ENCODE measurements at places on chromosomes 6 and 20.

GRCh38 chr6:68343901-68344300 is 291.2 kb upstream of the ADGRB3 start:
- no peak for DNase-seq

GRCh38 chr20:23435626-23436539 is 3.6 kb upstream of the CSTL1 start:
- DNase-seq = no peak

GRCh38 chr6:79421707-79422484 is 115.3 kb downstream of the LCA5 start:
- DNase-seq = no peak

DNA sequence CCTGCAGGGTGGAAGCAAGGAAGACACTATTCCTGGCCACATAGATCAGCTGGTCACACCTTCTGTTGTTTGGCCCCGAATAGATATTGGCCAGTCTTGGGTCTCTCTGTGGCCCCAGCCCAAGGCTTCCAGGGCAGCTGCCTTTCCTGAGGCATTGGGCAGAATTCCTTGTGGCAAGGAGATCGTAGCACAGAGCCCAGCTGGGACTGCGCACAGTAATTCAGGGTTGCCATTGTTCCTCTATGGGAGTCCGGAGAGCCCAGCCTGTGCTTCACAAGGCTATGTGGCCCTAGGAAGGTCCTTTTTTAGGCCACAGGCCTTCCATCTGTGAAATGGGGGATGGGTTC is 6.9 kb downstream of the SGK2 start:
- no peak for DNase-seq

GRCh38 chr6:12051861-12052368 is 39.8 kb downstream of the HIVEP1 start:
- DNase-seq = peak; percentile 43

DNA sequence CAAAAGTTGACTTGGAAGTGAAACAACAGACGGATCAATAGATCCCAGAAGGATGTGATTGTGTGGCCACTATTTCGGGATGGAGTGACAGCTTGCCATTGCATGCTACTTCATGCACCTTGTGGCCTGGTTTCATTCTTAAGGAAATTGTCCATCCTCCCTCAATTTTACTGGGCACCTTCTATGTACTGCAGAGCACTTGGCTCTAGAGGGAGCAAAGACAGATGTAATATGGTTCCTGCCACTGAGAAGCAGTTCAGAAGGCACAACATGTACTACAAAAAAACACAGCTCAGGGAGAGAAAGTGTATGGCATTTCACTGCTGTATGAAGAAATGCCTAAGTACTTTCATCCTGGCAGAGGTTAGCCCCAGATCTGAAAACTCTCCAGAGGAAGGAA is 91.9 kb downstream of the FOXA2 start:
- DNase-seq = no peak

GRCh38 chr6:162621246-162621645 is 106.3 kb downstream of the PRKN start:
- no peak for DNase-seq

DNA sequence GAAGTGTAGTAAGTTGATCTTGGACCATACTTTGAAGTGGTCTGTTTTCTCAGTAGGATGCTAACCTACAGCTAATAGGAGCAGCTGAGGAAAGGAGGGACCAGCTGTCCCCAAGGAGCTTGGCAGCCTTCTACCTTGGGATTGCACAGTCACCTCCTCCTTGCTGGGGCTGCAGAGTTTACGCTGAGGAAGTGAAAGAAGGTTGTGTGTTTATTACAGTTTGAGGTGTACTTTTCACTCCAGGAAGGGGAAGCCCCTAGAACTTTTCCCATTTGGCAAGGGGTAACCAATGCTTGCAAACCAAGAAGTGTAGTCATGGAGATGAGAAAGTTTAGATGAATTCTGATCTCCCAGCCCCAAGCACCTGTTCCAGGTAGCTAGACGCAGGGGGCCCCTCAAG is 58.8 kb downstream of the BMP6 start:
- DNase-seq = no peak

- peak; percentile 23 for DNase-seq
Measured at GRCh38 chr20:31861385-31862156, 8.8 kb downstream of the DUSP15 start.

GRCh38 chr6:20629509-20629908 is 95.3 kb downstream of the CDKAL1 start:
- DNase-seq = no peak

DNA sequence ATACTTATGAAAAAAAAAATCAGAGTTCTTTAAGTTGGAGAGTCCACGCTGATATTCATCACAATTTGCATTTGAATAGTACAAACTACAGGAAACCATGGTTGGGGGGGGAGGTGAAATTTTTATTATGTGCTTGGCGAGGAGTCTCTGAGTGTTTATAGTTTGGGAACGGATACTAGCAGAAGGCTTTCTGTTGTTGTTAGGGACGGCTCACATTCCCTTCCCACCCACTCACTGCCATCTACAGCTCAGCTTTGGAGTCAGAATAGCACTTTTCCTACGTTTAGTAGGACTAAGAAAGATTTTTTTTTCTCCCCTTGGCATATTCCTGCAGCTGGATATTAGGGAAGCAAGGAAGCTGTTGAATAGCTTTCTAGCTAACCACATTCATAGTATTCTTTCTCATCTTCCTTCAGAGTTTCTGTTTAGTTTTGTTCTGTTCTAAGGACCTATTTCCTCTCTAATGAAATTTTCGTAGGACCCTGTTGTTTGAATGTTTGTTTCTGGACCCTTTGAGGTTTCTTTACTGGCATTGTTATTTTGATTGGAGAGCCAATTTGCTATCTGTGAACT is 235.1 kb upstream of the ZNF217 start:
- no peak for DNase-seq

GRCh38 chr20:62200491-62201172 is 17.8 kb downstream of the MTG2 start:
- DNase-seq = no peak

- DNase-seq = no peak
Measured at GRCh38 chr20:64082126-64082731, 2.0 kb downstream of the LKAAEAR1 start.

All from activated CD4-positive, CD25-positive, alpha-beta regulatory T cell treated with anti-CD3 and anti-CD28 coated beads, Interleukin-2, amount 50 U/mL, for 16 hours (primary cell).